ENCODE measurements at places on chromosomes 16 and 17. TPM values are rescaled to one million over a fixed set of nuclear protein-coding genes. Genes with fewer than 3 reads are reported as not detected.

GRCh38 chr16:1105888-1106620, 10.0 kb upstream of the C1QTNF8 start:
- H3K36me3 ChIP-seq, result no peaks in the 10 kb centered on the region
- no peak overlapping the region for H3K4me3 ChIP-seq
- H3K27me3 ChIP-seq, result peaks cover 97% of the 10 kb centered on the region
- no peak for DNase-seq
- H3K27ac ChIP-seq, result no peak overlapping the region

NXPH3 gene
- total RNA-seq, result 1.5 TPM

NPTX1 gene
- 3.5 TPM for total RNA-seq

- H3K4me3 ChIP-seq, result no peak overlapping the region
- H3K27ac ChIP-seq, result no peak overlapping the region
- H3K36me3 ChIP-seq, result no peaks in the 10 kb centered on the region
- no peak for DNase-seq
- H3K27me3 ChIP-seq, result no peaks in the 10 kb centered on the region
Observed at GRCh38 chr16:57098188-57098841, 5.9 kb downstream of the CPNE2 start.

GRCh38 chr16:31458073-31458843, 1.0 kb upstream of the ARMC5 start:
- peaks cover 65% of the 10 kb centered on the region for H3K4me1 ChIP-seq
- peaks cover 14% of the 10 kb centered on the region for H3K36me3 ChIP-seq
- H3K27me3 ChIP-seq, result no peaks in the 10 kb centered on the region
- H3K4me3 ChIP-seq, result peak overlapping the region; percentile 93
- H3K27ac ChIP-seq, result peak overlapping the region; percentile 100

AGRP gene
- not detected for total RNA-seq

GRCh38 chr17:50660042-50660886, 25.6 kb downstream of the ABCC3 start:
- DNase-seq, result no peak
- H3K4me1 ChIP-seq, result peaks cover 40% of the 10 kb centered on the region
- no peak overlapping the region for H3K4me3 ChIP-seq
- H3K27ac ChIP-seq, result no peak overlapping the region
- H3K36me3 ChIP-seq, result no peaks in the 10 kb centered on the region

- no peaks in the 10 kb centered on the region for H3K27me3 ChIP-seq
- H3K36me3 ChIP-seq, result peaks cover 6% of the 10 kb centered on the region
- peak overlapping the region; percentile 64 for H3K27ac ChIP-seq
- peaks cover 51% of the 10 kb centered on the region for H3K4me1 ChIP-seq
- no peak for DNase-seq
Observed at GRCh38 chr16:648071-648780, 939 bp upstream of the WDR90 start.

- H3K36me3 ChIP-seq, result no peaks in the 10 kb centered on the region
- peaks cover 37% of the 10 kb centered on the region for H3K4me1 ChIP-seq
- peak; percentile 72 for DNase-seq
- H3K27ac ChIP-seq, result peak overlapping the region; percentile 61
Observed at GRCh38 chr17:77735566-77736198, 222.8 kb upstream of the TNRC6C start.

GRCh38 chr17:9895923-9896322, 9.1 kb downstream of the RCVRN start:
- peaks cover 3% of the 10 kb centered on the region for H3K4me1 ChIP-seq
- H3K4me3 ChIP-seq, result no peak overlapping the region
- no peaks in the 10 kb centered on the region for H3K36me3 ChIP-seq

GRCh38 chr16:47241061-47241460, 97.3 kb upstream of the NETO2 start:
- no peak for DNase-seq
- no peaks in the 10 kb centered on the region for H3K27me3 ChIP-seq
- H3K36me3 ChIP-seq, result peaks cover 8% of the 10 kb centered on the region
- H3K4me3 ChIP-seq, result no peak overlapping the region
- no peak overlapping the region for H3K27ac ChIP-seq

GRCh38 chr17:32285306-32285705, 19.7 kb downstream of the RHBDL3 start:
- no peak overlapping the region for H3K27ac ChIP-seq
- no peaks in the 10 kb centered on the region for H3K36me3 ChIP-seq
- H3K4me3 ChIP-seq, result no peak overlapping the region

VMP1 gene
- total RNA-seq, result 108 TPM

- peaks cover 77% of the 10 kb centered on the region for H3K36me3 ChIP-seq
- H3K4me1 ChIP-seq, result peaks cover 10% of the 10 kb centered on the region
- DNase-seq, result no peak
- no peak overlapping the region for H3K4me3 ChIP-seq
- no peak overlapping the region for H3K27ac ChIP-seq
- H3K27me3 ChIP-seq, result no peaks in the 10 kb centered on the region
Observed at GRCh38 chr17:19664136-19664820, 15.7 kb downstream of the ALDH3A2 start.

DNA sequence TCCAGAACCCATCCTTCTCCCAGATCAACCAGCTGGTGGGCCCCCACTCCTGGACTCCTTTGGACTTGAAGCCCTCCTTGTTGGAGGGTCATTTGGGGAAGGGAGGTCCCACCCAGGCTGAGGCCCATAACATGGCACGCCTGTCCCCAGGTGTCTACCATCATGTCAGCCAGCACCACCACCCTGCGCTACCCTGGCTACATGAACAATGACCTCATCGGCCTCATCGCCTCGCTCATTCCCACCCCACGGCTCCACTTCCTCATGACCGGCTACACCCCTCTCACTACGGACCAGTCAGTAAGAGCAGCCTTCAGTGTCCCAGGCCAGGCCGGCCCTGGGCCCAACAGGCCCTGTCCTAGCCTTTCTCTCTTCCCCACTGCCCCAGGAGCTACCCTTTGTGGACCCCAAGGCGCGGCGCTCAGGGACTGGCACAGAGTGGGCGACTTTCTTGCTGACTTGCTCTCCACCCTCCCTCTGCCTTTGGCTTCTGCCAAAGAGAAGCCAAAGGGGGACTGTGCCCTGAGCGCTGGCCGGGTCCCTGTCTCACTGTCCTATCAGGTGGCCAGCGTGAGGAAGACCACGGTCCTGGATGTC, 4.3 kb downstream of the TUBG1 start:
- no peaks in the 10 kb centered on the region for H3K27me3 ChIP-seq
- no peak overlapping the region for H3K4me3 ChIP-seq
- no peak overlapping the region for H3K27ac ChIP-seq
- H3K4me1 ChIP-seq, result peaks cover 20% of the 10 kb centered on the region
- DNase-seq, result peak; percentile 56
- peaks cover 47% of the 10 kb centered on the region for H3K36me3 ChIP-seq

DRC3 gene
- total RNA-seq, result 10.6 TPM

DNAAF8 gene
- not detected for total RNA-seq

- no peak overlapping the region for H3K4me3 ChIP-seq
- H3K4me1 ChIP-seq, result no peaks in the 10 kb centered on the region
- H3K27me3 ChIP-seq, result no peaks in the 10 kb centered on the region
Observed at GRCh38 chr17:68719431-68719830, 118.3 kb upstream of the FAM20A start.

DNA sequence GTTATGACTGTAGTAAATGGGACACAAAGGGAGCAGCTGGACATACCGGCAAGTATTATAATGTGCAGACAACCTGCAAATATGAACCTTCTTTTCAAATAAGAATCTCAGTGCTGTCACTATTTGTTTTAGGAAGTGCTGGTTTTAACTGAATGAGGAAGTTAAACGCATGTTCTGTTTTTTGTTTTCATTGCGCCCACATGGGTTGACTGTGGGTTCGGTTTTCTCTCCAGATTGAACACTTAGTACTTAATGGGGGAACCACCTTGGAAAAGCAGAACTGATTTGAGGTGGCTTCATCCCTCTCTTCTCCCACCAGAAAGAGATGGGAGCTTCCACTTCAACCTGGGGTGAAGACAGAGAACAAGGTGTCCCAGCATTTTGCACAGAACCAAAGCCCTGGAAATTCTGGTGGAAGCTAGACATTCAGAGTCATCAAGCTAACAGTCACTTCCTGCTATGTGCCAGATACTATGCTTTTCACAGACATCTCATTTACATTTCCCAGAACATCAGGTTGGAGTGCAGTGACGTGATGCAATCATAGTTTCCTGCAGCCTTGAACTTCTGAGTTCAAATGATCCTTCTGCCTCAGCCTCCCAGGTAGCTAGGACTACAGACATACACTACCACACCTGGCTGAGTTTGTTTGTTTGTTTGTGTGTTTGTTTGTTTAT, 149.8 kb downstream of the CDH13 start:
- H3K27me3 ChIP-seq, result no peaks in the 10 kb centered on the region
- H3K27ac ChIP-seq, result no peak overlapping the region
- H3K36me3 ChIP-seq, result no peaks in the 10 kb centered on the region
- H3K4me3 ChIP-seq, result no peak overlapping the region
- H3K4me1 ChIP-seq, result peaks cover under 1% of the 10 kb centered on the region

GRCh38 chr16:88968589-88969280, 8.3 kb downstream of the CBFA2T3 start:
- H3K4me3 ChIP-seq, result no peak overlapping the region
- peaks cover 77% of the 10 kb centered on the region for H3K27me3 ChIP-seq
- no peaks in the 10 kb centered on the region for H3K36me3 ChIP-seq
- DNase-seq, result no peak
- H3K4me1 ChIP-seq, result peaks cover 4% of the 10 kb centered on the region

ODAD4 gene
- not detected for total RNA-seq

DNA sequence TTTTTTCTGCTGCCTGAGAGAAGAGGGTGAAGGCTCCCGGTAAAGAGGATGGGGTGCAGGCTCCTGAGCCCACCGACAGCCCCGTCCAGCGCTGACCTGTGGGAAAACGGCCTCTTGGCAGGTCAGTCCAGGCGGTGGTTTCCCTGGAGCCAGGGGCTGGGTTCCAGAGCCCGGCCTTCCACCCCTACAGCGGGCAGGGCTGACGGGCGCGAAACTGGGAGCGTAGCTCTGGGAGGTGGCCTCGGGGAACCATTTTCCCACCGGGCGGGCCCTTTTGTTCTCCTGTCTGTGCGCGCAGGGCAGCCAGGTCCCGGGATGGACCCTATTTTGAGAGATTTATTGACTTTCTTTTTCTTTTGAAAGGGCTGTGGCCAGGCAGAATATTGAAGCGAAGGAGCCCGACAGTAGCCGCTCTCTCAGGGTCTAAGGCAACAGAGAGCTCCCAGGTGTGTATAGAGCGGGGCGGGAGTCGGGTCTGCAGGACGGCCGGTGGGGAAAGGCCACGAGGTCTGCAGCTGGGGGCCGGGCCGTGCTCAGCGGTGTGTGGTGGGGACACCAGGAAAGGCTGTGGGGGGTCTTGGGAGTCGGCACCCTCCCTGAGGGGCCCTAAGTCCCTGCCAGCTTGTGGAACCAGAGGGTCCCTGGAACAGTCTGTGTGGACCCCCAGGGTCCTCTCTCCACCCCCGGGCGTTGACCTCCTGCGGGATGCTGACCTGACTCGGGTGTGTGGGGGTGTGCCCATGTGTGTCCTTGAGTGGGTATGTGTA, 32.3 kb downstream of the METRNL start:
- H3K36me3 ChIP-seq, result no peaks in the 10 kb centered on the region
- no peak overlapping the region for H3K27ac ChIP-seq
- no peak overlapping the region for H3K4me3 ChIP-seq
- H3K4me1 ChIP-seq, result peaks cover 36% of the 10 kb centered on the region
- H3K27me3 ChIP-seq, result peaks cover 8% of the 10 kb centered on the region

PRAC2 gene
- not detected for total RNA-seq

GRCh38 chr17:37089956-37090355, 141.2 kb downstream of the AATF start:
- H3K36me3 ChIP-seq, result peaks cover 72% of the 10 kb centered on the region
- no peak overlapping the region for H3K4me3 ChIP-seq
- no peaks in the 10 kb centered on the region for H3K4me1 ChIP-seq
- no peaks in the 10 kb centered on the region for H3K27me3 ChIP-seq

KDM6B gene
- total RNA-seq, result 21.4 TPM

PPM1E gene
- not detected for total RNA-seq

- no peaks in the 10 kb centered on the region for H3K36me3 ChIP-seq
- DNase-seq, result no peak
- no peak overlapping the region for H3K4me3 ChIP-seq
Observed at GRCh38 chr16:85924675-85925074, 25.7 kb downstream of the IRF8 start.

- no peak for DNase-seq
- peaks cover 3% of the 10 kb centered on the region for H3K36me3 ChIP-seq
- H3K27me3 ChIP-seq, result no peaks in the 10 kb centered on the region
- H3K4me3 ChIP-seq, result peak overlapping the region; percentile 36
- peaks cover 4% of the 10 kb centered on the region for H3K4me1 ChIP-seq
Observed at GRCh38 chr17:3944485-3945388, 19.5 kb downstream of the ATP2A3 start.

CDRT15 gene
- total RNA-seq, result not detected

GRCh38 chr16:57270221-57271062, 14.0 kb downstream of the PLLP start:
- no peaks in the 10 kb centered on the region for H3K36me3 ChIP-seq
- H3K4me1 ChIP-seq, result peaks cover 29% of the 10 kb centered on the region
- H3K27me3 ChIP-seq, result no peaks in the 10 kb centered on the region
- H3K27ac ChIP-seq, result no peak overlapping the region

PLA2G10 gene
- not detected for total RNA-seq

TSNAXIP1 gene
- total RNA-seq, result 1.4 TPM

DNA sequence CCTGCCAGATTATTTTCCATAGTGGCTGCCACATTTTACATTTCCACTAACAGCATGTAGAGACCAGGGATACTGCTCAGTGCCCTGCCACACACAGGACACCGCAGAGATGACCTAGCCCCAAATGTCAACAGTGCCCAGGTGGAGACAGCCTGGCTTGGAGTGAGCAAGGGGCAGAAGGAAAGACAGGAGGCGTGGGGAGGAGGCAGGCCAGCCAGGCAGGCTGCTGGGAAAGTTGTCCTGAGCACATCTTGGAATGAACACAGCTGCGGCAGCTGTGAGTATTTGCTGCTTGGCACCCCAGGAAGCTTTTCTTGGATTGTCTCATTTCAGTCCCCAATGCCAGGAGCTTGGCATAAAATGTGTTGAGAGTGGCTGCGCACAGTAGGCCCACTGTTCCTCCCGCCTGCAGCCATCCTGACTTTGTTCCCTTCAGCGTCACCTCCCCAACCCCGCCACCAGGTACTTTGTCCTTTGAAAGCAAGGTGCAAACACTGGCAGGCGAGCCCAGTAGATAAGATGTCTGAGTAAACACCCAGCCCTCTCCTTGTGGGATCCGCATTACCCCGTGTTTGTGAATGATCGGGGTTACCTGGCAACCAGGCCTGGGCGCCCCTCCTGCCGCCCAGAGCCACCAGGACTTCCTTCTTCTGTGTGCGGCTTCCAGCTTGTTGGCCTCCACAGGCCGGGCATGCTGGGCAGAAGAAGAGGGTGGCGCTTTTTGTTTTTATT, 114.0 kb downstream of the CMIP start:
- H3K4me3 ChIP-seq, result no peak overlapping the region
- H3K27me3 ChIP-seq, result no peaks in the 10 kb centered on the region
- no peaks in the 10 kb centered on the region for H3K36me3 ChIP-seq
- H3K27ac ChIP-seq, result peak overlapping the region; percentile 30

All from suprapubic skin (tissue), 4 donors.